Renal cortical epithelial cell (primary cell): ENCODE measurements at places on chromosomes 5 and 9.

- DNase-seq = no peak
Measured at GRCh38 chr5:160744268-160745101, 107.5 kb downstream of the ATP10B start.

DNA sequence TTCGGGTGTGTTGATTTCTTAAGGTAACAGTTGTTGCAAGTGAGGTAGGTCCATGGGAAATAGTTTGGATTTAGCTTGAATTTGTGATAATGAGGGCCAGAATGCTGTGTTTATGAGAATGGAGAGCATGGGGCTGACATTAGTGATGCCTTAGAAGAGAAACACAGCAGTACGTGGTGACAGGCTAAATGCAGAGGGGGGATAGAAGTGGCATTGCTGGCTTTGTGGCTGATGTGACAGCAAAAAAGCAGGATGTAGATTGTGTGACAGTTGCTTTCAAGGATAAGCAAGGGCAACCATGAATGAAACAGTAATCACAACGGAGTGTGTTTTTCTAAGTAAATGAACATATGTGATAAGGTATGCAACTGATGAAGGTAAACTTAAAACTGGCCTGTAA, 103.4 kb upstream of the SGCD start:
- no peak for DNase-seq

DNA sequence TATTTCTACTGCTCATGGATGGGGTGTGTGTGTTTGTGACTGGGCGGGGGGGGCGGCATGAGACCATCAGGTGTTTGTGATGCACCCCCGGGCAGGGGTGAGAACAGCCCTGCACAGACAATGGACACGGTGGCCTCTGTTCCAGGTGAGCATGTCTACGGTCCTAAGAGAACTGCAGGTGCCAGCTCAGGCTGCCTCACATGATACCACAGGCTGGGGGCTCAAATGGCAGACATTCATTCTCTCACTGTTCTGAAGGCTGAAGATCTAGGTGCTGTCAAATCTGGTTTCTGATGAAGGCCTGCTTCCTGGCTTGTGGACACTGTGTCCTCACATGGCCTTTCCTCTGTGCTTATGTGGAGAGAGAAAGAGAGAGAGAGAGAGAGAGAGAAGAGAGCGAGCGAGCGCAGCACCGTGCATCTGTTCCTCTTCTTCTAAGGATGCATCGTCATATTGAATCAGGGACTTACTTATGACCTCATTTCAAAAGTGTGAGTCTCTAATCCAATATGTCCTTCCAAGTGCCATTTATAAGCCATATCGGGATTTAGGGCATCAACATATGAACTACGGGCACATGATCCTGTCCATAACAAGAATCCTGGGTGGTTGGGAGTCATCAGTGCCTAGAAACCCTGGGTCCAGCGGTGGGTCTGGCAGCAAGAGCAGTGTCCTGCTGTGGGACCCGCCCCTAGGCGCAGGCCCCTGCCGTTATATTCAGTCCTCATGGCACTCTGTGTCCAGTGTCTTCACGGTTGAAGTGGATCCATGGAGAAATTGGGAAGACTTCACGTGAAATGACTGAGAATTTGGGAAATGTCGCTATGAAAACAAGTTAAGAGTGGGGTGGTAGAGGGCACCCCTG, 42.5 kb downstream of the NXNL2 start:
- DNase-seq = no peak

DNA sequence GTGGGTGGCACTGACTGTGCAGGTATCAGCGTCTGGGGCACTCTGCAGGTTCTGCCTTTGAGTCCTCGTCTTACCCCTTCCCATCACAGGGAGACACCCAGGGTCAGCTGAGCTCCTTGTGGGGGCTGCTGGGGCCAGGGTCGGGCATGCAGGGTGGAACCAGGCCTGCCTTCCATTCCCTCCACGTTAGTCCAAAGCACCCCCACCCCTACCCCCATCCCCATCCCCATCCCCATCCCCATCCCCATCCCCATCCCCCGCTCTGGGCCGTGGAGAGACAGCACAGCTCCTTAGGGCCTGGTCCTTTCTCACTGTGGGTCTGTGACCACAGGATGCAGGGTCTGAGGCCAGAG, 1.6 kb upstream of the PITX1 start:
- DNase-seq = no peak

GRCh38 chr5:6910950-6911349, 197.7 kb downstream of the TENT4A start:
- DNase-seq = no peak

DNA sequence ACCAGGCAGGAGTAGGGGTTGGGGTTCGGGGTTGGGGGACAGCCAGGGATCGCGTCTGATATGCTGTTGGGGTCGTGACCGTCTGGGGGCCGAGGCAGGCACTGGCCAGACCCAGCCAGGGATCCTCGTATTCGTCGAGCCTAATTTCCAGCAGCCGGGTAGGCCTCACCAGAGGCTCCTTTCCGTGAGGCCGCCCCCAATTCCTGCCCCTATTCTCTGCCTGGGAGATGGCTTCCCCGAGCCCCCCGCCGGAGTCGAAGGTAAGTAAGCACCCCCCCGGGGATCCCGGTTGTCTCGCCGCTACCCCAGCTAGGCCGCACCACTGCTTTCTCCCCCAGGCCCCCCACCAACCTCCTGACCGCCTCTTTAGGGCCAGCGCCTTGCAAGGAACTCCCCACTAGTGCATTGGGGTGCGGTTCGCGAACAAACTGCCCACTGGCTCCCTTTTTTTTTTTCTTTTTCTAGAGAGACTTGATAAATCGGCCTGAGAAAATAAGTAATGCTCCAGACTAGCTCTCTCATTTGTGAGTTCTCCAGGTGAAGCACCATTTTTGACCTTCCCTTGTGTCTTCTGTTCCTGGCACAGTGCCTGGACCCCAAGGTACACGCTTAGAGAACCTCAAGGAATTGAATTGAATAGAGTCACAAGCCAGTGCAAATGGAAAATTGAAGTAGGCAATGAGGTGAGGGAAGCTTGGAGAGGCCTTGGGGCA, 435 bp downstream of the ZNF189 start:
- DNase-seq = no peak

DNA sequence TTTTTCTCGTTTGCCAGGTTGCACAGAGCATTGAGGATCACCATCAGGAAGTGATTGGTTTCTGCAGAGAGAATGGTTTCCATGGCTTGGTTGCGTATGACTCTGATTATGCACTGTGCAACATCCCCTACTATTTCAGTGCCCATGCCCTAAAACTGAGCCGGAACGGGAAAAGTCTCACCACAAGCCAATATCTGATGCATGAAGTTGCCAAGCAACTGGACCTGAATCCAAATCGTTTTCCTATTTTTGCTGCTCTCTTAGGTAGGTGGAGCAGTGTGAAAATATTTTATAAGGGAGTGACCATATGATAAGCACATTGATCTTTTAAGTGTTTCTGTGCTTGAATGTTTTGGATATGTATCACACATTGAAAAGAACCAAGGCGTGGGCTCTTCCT, 17.7 kb upstream of the FAM120AOS start:
- DNase-seq = no peak

- no peak for DNase-seq
Measured at GRCh38 chr9:135530146-135530545, 8.9 kb downstream of the LCN1 start.

DNA sequence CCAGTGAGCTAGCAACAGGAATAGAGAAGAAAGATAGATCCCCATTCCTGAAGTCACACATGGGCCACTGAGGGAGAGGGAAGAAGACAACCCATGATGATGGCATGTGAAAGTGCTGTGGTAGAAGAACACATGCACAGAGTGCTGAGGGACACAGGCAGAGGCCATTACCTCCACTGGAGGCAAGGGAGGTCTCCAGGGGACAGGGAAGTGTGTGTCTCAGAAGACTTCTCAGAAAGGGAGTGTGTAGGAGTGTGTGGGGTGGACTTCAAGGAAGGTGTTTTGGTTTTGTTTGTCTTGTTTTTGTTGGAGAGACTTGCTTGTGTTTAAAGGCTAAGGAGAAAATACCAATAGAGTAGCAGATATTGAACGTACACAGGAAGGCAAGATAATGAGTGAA, 77.0 kb upstream of the SMARCA2 start:
- DNase-seq = no peak
